ENCODE measurements at places on chromosomes 12 and 14.

GRCh38 chr12:122835750-122836026 is 431 bp downstream of the HIP1R start:
- DNase-seq, result no peak

- no peak for DNase-seq
Observed at GRCh38 chr14:22096514-22096895, 422.9 kb upstream of the OR4E1 start.

DNA sequence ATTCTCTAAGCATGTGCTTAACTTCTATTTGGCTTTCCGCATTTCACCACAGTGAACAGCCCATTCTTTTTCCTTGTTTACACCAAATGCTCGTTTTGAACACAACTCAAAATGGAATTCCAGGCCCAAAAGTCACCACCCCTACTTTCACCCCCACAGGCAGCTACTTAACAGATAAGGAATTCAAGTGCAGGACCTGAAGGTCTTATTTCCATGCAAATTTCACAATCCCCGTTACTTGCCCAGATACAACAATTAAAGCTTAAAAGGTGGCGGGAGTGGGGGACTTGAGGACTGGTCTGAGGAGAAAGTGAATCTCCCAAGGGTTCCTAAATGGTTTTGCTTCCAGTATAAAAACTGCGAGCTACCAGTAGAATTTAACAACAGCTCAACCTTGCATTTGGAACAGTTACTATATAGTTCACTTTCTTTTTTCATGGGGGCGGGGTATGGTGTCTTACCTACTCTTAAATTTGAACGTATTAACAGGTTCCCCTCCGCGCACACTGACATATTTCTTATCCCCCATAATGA is 3.7 kb downstream of the USP44 start:
- no peak for DNase-seq

GRCh38 chr14:24817212-24818057 is 183.4 kb upstream of the GZMB start:
- DNase-seq, result no peak

- no peak for DNase-seq
Observed at GRCh38 chr14:31224808-31225207, 17.2 kb upstream of the HECTD1 start.

- no peak for DNase-seq
Observed at GRCh38 chr14:80354860-80355581, 143.7 kb upstream of the DIO2 start.

GRCh38 chr12:11826574-11826973 is 177.1 kb downstream of the ETV6 start:
- no peak for DNase-seq
